ENCODE measurements at places on chromosomes 6 and 20. TPM values are rescaled to one million over a fixed set of nuclear protein-coding genes. Genes with fewer than 3 reads are reported as not detected.

Gene PSORS1C2
- total RNA-seq = not detected

Gene UBD
- 1.2 TPM for total RNA-seq

Gene GABRR1
- not detected for total RNA-seq

Gene VIP
- 1.2 TPM for total RNA-seq

Gene PRDM1
- total RNA-seq = 0.94 TPM
